CD4-positive, alpha-beta T cell treated with Interleukin-12 subunit alpha and Interleukin-12 subunit beta, for 1 hour (primary cell): ENCODE measurements at places on chromosomes 2 and 18.

GRCh38 chr2:34115076-34115475 is 516.0 kb upstream of the FAM98A start:
- no peak for DNase-seq

- no peak for DNase-seq
Measured at GRCh38 chr2:216960671-216961268, 100.9 kb upstream of the TNP1 start.

DNA sequence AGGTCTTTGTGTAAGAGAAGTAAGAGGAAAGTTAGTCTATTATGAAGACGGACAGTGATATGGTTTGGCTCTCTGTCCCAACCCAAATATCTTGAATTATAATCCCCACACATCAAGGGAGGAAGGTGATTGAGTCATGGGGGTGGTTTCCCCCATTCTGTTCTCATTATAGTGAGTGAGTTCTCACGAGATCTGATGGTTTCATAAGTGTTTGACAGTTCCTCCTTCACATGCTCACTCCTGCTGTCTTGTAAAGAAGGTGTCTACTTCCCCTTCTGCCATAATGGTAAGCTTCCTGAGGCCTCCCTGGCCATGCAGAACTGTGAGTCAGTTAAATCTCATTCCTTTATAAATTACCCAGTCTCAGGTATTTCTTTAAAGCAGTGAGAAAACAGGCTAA is 67.6 kb downstream of the NEURL3 start:
- no peak for DNase-seq

DNA sequence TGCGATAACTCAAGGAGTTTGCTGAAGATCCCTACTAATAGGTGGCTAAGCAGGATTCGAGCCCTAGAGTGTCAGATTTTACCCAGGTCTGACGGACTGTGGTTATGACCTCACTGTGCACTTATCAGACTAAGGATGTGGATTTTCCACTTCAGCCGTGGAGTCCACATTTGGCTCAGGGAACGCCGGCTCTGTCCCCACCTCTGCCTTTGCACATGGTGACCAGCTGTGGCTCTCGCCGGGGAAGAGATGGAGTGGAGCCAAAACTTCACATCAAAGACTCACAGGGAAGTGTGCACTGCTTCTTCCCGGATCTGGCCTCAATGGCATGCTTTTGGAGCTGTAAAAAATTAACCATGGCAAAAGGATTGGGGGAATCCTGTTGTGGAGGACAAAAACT is 249.3 kb upstream of the APCDD1 start:
- no peak for DNase-seq

DNA sequence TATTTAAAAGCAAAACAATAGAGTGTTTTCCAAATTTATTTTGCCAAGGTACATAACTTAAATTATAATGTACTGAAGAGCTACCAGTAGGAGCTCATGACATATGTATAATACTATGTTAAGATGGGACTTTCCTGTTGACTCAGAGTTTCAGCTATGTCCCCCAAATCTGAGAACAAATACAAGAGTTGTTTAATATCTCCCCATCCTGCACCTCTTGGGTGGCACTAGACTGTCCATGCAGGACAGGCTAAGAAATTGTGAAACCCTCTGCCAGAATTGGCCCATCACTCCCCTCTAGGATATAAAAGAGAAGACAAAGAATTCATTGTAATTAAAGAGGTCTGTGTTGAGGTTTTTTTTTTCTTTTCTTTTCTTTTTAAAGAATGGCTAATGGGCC is 21.7 kb upstream of the CTAGE1 start:
- DNase-seq: no peak

DNA sequence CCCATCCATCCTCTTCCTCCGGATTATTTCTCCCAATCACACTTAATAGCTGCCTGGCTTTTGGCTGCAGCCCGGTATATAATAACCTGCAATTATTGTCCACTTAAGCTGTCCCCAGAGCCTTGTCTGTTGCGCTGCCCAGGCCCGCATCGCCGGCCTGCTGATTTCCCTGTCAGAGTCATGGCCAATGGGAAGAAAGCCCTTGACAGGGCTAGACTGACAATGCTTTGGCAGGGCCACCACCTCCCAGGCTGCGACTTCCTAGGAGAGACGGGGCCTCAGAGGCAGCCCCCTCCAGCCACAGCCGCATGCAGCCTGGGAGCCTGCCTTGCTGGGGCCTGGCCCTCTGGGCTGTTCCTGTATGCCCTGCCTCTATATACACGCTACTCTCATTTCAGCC is 10.0 kb upstream of the CELF4 start:
- DNase-seq: no peak
